ENCODE measurements at places on chromosomes 2 and 18.

DNA sequence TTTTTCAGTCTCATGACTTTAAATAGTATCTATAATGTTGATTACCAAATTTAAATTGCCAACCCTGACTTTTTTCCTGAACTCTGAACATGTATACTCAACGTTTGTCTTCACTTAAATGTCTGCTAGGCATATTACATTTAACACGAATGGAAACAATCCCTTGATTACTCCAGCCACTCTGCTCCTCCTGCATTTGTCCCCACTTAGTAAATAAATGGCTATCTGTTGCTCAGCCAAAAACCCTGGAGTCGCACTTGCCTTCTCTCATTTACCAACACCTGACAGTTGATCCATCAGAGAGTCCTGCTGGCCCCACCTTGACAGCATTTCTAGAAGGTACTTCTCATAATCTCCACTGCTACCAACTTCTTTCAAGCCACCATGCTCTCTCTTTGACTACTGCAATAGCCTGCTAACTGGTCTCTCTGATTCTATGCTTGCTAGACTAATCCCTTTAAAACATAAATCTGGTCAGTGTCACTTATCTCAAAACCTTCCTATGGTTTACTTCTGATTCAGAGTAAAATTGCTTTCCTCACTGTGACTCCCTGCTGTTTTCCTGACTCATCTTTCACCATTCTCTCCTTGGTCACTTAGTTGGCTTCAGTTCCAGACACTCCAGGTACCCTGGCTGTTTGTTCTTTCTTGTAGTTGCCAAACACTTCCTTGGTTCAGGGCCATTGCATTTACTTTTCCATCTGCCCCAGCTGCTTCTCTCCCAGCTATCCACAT lies 31.9 kb downstream of the SPAG16 start:
- no peak for DNase-seq

GRCh38 chr2:194765723-194766122 lies 891.3 kb upstream of the SLC39A10 start:
- DNase-seq, result no peak

DNA sequence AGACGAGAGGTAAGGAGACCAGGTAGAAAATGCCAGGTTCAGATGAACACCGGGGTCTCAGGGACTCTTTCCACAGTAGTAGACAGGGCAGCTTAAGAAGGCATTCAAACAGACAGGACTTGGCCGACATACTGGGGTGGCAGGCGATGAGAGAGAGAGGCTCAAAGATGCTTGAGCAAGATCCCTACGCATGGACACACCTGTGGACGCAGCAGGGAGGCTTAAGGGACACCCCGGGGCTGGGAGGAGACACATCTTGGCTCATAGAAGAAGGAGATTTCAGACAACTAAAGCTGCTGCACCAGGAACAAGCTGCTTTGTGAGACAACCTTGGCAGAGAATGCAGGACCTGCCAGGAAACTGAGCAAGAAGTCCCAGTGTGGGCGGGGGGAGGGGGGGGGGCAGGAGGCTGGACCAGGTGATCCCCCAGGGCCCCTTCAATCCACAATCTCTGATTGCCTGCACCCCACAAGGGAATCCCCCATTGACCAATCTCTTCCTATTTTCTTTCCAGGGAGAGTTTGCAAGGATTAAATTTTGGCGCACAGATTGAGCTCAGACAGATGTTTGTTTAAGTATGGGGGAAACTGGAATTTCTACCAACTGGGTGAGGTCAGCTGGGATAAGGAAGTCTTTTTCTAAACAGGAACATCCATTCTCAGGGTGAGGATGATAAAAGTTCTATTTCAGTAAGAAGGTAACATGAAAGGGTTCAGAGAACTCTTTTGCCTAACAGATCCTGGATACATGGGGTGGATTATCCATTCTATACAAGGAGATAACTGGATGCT lies 400.7 kb downstream of the NBAS start:
- DNase-seq, result no peak

DNA sequence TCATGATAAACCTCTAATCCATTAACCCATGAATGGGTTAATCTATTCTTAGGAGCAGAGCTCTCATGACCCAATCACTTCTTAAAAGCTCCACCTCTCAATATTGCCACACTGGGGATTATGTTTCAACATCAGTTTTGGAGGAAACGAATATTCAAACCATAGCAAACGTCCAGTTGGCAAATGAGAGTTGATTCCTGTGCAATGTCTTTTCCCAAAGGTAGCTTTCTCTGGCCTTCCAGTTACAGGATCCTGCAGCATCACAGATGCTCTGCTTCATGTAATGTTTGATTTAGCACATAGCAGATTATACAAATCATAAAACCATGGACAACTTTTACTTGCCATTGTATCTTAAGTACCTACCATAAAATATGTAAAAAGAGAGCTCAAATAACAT lies 481.0 kb downstream of the TNS1 start:
- no peak for DNase-seq

All from renal pelvis (tissue), 12 donors.